ENCODE measurements at places on chromosomes 7 and 10. TPM values are rescaled to one million over a fixed set of nuclear protein-coding genes. Genes with fewer than 3 reads are reported as not detected.

GRCh38 chr7:87345962-87346371 lies 503 bp downstream of the CROT start:
- no peak for DNase-seq
- no peaks in the 10 kb centered on the region for H3K27me3 ChIP-seq
- H3K4me3 ChIP-seq = peak overlapping the region; percentile 87
- H3K4me1 ChIP-seq = peaks cover 41% of the 10 kb centered on the region

DNA sequence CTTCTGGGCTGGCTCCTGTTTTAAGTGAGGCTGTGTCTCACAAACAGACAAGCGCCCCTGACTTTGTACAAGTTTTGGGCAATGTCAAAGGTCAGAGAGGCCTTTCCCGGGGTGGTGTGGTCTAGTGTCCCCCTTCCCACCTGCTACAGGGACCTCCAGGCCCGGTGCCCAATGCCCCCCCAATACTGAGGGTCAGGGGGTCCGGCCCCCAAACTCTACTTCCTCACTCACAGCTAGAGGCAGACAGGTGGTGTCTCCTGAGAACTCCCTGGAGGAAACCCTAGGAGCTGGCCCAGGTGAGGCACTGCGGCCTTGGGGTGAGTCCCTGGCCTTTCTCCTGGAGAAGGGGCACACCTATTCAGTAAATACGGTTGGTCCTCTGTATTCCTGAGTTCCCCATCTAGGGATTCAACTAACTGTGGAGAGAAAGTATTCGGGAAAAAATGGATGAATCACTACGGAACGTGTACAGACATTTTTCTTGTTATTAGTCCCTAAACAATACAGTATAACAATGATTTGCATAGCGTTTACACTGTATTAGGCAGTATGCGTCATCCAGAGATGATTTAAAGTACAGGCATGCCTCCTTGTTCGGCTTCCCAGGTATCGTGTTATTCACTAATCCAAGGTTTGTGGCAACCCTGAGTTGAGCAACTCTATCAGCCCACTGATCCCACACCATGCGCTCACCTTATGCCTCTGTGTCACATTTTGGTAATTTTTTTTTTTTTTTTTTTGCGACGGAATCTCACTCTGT lies 308.1 kb downstream of the WDR37 start:
- H3K4me1 ChIP-seq = peaks cover 7% of the 10 kb centered on the region
- no peak for DNase-seq
- H3K4me3 ChIP-seq = no peak overlapping the region
- H3K27ac ChIP-seq = no peak overlapping the region

DNA sequence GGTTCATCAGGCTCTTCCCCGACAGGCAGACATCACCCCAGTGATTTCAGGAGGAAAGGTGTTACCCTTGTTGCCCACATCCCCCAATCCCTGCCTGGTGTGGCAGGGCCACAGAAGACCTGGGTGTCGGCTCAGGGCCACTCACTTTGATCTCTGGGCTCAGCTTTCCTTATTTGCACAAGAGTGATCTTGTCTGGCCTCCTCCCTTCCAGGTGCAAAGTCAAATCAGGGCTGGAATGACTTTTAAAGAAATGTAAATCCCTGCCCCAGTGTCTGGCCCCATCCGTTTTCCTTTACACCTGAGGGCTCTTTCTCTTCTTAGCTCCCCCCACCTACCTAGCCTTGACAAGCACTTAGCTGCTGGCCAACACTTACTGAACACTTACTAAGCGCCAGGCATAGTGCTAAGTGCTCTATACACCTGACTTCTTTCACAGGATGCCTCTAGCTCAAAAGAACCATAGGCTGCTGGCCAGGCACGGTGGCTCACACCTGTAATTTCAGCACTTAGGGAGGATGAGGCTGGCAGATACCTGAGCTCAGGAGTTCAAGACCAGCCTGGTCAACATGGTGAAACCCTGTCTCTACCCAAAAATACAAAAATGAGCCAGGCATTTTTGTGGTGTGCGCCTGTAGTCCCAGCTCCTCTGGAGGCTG lies 979 bp upstream of the NODAL start:
- no peak overlapping the region for H3K4me3 ChIP-seq
- DNase-seq = no peak
- H3K27ac ChIP-seq = no peak overlapping the region

- H3K36me3 ChIP-seq = no peaks in the 10 kb centered on the region
- H3K4me1 ChIP-seq = no peaks in the 10 kb centered on the region
- DNase-seq = no peak
- no peaks in the 10 kb centered on the region for H3K27me3 ChIP-seq
- no peak overlapping the region for H3K4me3 ChIP-seq
- no peak overlapping the region for H3K27ac ChIP-seq
Observed at GRCh38 chr10:697097-697875, 7.8 kb upstream of the DIP2C start.

GRCh38 chr7:11727864-11728263 lies 104.1 kb downstream of the THSD7A start:
- H3K27ac ChIP-seq = no peak overlapping the region
- no peaks in the 10 kb centered on the region for H3K27me3 ChIP-seq
- H3K36me3 ChIP-seq = no peaks in the 10 kb centered on the region
- no peaks in the 10 kb centered on the region for H3K4me1 ChIP-seq

GRCh38 chr10:104472957-104473745 lies 119.5 kb downstream of the CFAP58 start:
- no peaks in the 10 kb centered on the region for H3K36me3 ChIP-seq
- no peak overlapping the region for H3K27ac ChIP-seq
- no peak for DNase-seq
- no peak overlapping the region for H3K4me3 ChIP-seq

IKZF5 gene
- 5.4 TPM for total RNA-seq

DNA sequence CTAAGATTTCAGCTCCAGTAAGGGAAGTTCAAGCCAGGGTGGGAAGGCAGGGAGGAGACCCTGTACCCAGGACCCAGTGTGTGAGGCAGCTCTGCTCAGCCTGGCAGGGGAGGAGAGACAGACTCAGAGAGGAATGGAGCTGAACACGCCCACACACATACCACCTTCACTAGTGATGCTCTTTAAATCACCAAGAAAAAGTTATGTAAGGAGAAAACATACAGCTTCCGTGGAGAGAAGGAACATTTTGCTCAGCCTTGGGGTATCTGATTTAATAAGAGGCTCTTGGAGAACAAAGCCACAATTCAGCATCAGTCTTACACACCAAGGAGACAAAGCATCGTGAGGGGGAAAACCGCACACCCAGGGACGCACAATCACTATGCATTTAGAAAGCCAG lies 62.9 kb downstream of the PRKAG2 start:
- H3K27me3 ChIP-seq = no peaks in the 10 kb centered on the region
- H3K4me1 ChIP-seq = no peaks in the 10 kb centered on the region
- DNase-seq = no peak
- no peaks in the 10 kb centered on the region for H3K36me3 ChIP-seq

TRPV5 gene
- not detected for total RNA-seq

DNA sequence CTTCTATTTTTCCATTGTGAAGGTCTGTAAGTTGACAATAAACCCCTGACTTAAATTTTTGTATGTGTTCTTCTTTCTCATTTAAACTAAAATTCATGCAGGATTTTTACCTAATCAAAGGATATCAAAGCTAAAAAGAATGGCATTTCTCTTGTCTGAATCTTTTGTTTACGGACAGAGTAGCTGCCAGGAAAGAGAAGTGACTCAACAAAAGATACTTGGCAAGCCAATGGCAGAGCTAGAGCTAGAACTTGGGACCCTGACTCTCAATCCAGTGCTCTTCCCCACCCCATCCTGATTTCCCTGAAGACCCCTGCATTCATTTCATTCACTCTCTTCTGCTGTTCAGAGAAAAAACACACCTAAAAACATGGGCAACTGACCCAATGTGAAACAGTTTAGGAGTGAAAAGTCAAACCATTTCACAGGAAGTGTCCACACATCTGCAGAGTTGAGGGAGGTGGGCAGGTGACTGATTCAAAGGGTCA lies 40.2 kb upstream of the PDLIM1 start:
- H3K4me1 ChIP-seq = no peaks in the 10 kb centered on the region
- H3K36me3 ChIP-seq = no peaks in the 10 kb centered on the region
- no peaks in the 10 kb centered on the region for H3K27me3 ChIP-seq
- no peak for DNase-seq
- no peak overlapping the region for H3K27ac ChIP-seq

CPEB3 gene
- total RNA-seq = 3.0 TPM

DNA sequence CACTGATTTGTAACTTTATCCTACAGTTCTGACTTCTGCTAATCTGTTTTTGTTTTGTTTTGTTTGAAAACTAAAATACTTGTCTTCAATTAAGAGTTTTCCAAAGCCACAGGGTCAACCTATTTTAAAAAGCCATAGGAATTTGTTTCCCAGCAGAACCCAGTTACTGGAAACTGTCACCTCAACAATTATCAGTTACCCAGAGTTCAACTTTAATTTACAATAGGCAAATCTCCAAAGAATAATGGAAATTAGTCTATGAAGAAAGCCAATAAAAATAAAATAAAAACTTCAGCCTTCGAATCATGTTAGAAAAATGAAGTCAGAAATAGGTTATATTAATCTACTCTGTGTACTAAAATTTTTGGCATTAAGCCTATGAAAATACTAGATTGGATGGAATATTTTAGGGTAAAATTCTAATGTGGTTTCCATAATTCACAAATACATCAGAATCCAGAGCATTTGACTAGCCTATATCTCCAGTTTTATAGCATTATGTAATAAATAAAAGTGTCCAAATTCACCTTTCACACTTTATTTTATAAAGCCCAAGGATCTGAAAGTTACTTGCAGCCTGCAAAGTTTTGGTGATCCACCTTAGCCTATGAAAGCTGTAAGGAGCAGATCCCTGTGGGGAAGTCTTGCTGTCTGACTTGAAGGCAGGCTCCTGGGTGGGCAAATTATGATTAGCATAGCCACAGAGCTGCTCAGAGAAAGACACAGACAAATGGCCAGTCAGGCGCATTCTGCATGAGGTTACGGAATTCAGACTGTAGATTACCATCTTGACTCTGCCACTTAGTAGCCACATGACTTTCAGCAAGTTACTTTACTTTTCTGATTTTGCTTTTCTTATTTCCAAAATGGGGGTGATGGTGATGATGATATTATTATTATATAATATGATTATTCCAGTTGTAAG lies 250.0 kb upstream of the HGF start:
- H3K4me1 ChIP-seq = no peaks in the 10 kb centered on the region
- DNase-seq = no peak
- no peak overlapping the region for H3K27ac ChIP-seq
- no peaks in the 10 kb centered on the region for H3K36me3 ChIP-seq
- no peaks in the 10 kb centered on the region for H3K27me3 ChIP-seq

SLC39A12 gene
- total RNA-seq = not detected

- H3K36me3 ChIP-seq = no peaks in the 10 kb centered on the region
- no peaks in the 10 kb centered on the region for H3K27me3 ChIP-seq
- no peak overlapping the region for H3K4me3 ChIP-seq
- H3K27ac ChIP-seq = no peak overlapping the region
- H3K4me1 ChIP-seq = peaks cover 14% of the 10 kb centered on the region
Observed at GRCh38 chr10:31761156-31761555, 167.5 kb downstream of the ARHGAP12 start.

GRCh38 chr10:126321440-126321839 lies 66.8 kb downstream of the ADAM12 start:
- no peak for DNase-seq
- H3K4me1 ChIP-seq = no peaks in the 10 kb centered on the region
- no peaks in the 10 kb centered on the region for H3K36me3 ChIP-seq
- H3K4me3 ChIP-seq = no peak overlapping the region
- H3K27me3 ChIP-seq = no peaks in the 10 kb centered on the region

C10orf105 gene
- not detected for total RNA-seq

All from Karpas-422 (cell line).